ENCODE measurements at places on chromosomes 13 and 19.

DNA sequence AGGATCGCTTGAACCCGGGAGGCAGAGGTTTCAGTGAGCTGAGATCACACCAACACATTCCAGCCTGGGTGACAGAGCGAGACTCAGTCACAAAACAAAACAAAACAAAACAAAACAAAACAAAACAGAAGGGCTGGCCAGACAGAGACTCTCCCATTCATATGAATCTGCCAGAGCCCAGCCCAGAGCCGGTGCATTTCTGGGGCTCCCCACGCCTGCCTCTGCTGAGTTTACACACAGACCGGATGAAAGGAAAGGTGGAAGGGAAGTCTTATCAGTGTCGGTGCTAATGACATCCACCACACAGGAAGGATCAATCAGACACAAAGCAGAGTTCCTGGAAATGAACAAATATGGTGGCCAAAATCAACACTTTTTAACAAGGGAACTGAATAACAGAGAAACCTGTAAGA, 6.8 kb downstream of the TRAPPC6A start:
- DNase-seq = no peak

GRCh38 chr19:42461700-42462324, 19.1 kb upstream of the CXCL17 start:
- no peak for DNase-seq

DNA sequence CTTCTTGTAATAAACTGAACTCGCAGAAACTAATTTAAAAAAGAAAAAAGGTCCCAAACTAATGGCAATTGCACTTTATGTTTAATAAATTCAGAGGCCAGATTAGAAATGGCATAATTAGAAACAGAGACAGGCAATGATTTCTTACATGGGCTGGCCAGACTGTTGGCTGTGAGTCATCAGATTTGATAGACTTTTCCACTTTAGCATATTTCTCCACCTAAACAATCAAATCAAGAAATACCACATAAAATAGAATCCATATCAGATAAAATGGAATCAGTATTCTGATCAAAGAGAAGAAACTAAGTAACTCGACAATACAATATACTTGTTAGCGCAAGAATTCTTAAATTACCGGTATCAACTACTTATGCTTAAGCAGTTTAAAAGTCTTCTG, 29.0 kb downstream of the EXOSC8 start:
- DNase-seq = no peak

GRCh38 chr13:52651897-52652195, 790 bp upstream of the SUGT1 start:
- peak; percentile 92 for DNase-seq

GRCh38 chr19:36604656-36605100, 435 bp upstream of the ZNF382 start:
- no peak for DNase-seq

GRCh38 chr13:108932196-108932595, 302.8 kb downstream of the MYO16 start:
- DNase-seq = no peak

- no peak for DNase-seq
These were observed 39.6 kb downstream of the SHISA2 start for GRCh38 chr13:26011996-26012821.

DNA sequence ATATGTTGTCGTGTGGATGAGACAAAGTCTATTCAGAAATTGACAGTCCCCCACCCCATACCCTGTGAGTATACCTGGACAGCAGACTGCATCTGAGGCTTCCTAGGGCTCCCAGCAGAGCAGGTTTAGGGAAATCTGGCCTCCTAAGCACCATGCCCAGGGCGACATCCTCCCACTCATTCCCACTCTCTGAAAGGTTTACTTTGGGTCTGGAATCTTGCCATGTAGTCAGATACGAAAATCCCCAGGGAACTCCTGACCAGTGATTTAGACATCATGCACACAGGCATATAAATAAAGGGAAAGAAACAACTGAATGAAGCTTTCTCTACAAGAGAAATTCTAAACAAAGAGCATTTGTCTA, 717 bp upstream of the NALCN start:
- peak; percentile 56 for DNase-seq

GRCh38 chr19:18496167-18496979, 25.5 kb downstream of the ELL start:
- DNase-seq = no peak

GRCh38 chr13:107864543-107865317, 350.6 kb downstream of the LIG4 start:
- DNase-seq = peak; percentile 71

DNA sequence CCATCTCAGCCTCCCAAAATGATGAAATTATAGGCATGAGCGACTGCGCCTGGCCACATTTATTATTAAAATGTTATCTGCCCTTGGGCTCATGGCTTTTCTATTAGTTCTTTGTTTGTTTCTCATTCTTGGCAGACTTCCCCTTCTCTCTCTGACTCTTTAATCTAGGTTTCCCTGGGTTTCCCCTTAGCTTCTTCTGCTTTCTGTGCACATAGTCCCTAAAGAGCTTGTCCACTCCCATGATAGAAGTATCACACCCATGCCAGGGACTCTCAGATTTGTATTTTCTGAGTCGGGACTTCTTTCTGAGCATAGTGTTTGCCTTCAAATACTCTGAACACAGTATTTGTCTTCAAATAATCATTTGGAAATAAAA, 38.6 kb upstream of the ITM2B start:
- no peak for DNase-seq

DNA sequence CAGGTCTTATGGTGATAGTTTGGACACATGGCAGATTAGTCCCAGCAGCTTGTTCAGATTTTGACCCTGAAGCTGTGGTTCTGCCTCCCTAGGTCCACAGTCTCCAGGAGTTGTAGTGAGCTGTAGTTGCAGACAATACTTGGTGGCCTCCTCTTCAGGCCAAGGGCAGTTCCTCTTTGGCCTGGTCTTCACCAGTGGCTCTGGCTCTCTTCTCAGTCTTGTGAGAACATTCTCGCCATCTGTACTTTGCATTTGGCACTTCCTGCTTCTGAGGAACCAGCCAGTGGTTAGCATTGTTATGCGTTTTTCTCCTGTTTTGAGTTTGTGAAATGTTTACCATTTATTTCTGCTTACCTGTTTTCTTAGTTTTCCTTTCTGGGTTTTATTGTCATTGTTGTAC, 40.7 kb downstream of the PCCA start:
- no peak for DNase-seq

DNA sequence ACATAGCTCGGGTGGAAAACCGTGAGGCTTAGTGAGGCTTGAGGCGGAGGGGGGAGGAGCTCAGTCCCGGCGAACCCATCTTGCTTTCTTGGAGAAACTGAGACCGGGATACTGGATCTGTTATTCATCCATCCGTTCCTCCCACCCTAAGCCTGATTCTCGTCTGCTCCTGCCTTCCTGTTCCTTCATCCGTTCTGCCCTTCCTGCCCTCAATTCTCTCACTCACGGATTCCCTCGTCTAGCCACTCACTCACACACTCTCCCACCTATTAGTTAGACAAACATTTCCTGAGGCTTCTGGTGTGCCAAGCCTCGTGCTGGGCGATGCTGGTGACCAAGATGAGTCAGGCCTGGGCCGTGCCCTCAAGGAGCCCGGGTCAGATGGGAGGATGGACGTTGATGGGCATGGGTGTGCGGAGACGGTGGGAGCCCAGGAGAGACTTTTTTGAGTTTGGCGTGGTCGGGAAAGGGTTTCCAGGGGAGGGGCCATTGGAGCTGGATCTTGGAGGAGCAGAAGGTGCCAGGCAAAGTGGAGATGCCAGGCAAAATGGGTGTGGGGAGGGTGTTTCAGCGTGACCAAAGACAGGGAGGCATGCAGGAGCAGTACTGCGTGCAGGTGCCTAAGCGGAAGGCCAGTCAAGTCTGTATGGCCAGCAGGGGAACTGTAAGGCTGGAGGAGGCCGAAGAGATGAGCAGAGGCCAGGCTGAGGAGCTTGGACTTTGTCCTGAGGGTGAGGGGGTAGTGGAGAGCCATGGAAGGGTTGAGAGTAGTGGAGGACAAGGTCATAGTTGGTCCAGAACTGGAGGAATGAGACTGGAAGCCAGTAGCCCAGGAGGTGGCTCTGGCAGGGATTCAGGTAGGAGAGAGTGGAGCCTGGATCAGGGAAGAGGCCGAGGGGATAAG, 7.4 kb upstream of the CNFN start:
- no peak for DNase-seq

GRCh38 chr13:54356209-54356608, 1327.6 kb downstream of the OLFM4 start:
- no peak for DNase-seq

- DNase-seq = peak; percentile 97
These were observed 617.5 kb upstream of the KLF12 start for GRCh38 chr13:74751739-74752138.

All from NCI-H1417 treated with DMSO at 0.1 percent for 48 hours (cell line).